Stimulated activated CD8-positive, alpha-beta memory T cell treated with anti-CD3 and anti-CD28 coated beads, Interleukin-7, amount 100 ng/mL, for 24 hours (primary cell): ENCODE measurements at places on chromosomes 16 and 17.

- DNase-seq = no peak
Observed at GRCh38 chr17:70187383-70187782, 18.1 kb downstream of the KCNJ2 start.

GRCh38 chr17:73268582-73269328 is 7.1 kb upstream of the CPSF4L start:
- DNase-seq = no peak

DNA sequence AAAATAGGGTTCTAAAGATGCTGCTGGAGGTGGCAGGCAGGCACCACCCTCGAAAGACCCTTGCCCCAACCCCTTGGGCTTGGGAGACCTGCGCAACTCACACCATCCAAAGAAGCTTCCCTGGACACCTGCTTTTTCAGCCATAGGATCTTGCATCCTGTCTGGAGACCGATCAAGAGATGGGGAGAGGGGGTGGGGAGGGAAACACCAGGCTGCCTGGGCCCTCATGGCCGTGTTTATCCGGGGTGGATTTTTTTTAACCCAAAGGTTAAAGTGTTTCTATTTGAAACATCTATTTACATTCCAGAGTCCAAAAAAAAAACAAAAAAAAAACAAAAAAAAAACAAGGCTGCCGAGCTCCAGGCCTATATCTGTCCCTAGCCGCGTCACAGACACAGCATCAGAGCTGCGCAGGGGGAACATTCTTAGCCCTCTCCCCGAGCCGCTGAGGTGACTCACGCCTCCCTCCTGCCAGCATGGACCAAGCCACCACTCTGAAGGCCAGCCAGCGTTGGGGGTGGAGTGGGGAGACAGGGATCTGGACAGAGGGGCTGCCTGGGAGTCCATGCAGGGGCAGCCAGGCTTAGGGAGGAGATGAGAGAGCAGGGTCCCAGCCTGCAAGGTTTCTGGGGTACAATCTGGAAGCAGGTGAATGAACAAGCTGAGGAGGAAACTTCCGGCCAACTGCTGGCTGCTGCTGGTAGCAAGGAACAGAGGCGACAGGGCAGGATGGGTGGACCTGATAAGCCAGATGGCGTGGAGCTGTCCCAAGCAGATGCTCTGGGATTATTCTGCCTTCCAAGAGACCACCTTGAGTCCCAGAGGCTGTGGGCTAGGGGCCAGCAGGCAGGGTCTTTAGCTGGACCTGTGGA is 14.8 kb downstream of the HDAC5 start:
- no peak for DNase-seq

GRCh38 chr16:11913425-11914079 is 2.2 kb downstream of the GSPT1 start:
- no peak for DNase-seq

GRCh38 chr17:27381007-27381501 is 75.2 kb upstream of the KSR1 start:
- peak; percentile 68 for DNase-seq

- DNase-seq = no peak
Observed at GRCh38 chr17:2108170-2108569, 53.3 kb downstream of the HIC1 start.

DNA sequence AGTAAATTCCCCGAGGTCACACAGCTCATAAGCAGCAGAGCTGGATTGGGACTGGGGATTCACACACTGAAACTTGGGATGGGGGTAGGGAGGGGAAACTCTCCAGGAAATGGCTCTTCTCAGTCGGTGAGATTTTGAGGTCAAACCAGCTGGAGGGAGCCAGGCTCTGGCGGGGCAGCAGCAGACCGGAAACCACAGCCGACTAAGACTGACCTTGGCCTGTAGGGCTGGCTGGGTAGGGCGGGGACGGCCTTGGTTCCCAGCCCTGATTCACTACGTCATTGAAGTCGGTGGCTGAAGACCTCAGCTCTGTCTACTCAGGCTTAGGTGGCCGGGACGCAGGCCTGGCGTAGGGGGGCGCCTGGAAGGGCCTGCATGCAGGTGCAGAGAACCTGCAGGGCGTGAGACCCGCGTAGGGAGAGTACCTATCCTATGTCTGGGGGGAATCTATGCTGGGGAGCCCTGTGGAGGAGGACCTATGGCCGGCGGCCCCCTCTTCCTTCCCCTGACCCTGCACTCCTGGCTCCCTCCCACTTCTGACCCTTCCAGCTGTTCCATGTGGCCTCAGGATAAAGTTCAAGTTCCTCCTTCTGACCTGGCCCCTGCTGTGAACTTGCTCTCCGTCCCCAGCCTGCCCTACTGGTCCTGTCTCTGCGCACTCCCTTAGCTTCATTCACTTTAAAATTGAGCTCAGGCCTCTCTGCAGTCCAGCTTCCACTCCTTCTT is 11.9 kb upstream of the SLC4A1 start:
- no peak for DNase-seq

GRCh38 chr17:75981019-75981615 is 2.1 kb downstream of the TEN1 start:
- no peak for DNase-seq

GRCh38 chr17:74502861-74503260 is 28.4 kb downstream of the CD300LB start:
- DNase-seq = no peak

DNA sequence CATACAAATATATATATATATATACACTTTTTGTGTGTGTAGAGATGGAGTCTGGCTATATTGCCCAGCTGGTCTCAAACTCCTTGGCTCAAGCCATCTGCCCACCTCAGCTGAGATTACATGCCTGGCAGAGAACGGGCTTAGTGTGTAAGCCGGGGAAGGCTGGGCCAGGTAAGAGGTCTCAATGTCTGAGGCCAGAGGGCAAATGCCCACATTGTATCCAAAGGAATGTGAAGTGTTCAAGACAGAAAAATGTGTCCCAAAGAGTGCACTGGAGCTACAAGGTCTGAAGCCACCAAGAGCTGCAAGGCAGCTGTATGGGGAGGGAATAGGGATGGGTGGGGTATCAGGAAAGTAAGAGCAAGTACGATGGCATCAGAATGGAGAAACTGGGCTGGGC is 8.8 kb downstream of the CD2BP2 start:
- no peak for DNase-seq

GRCh38 chr17:45118691-45119090 is 13.6 kb downstream of the PLCD3 start:
- DNase-seq = no peak

- no peak for DNase-seq
Observed at GRCh38 chr17:78069695-78070094, 58.9 kb downstream of the TMC6 start.

DNA sequence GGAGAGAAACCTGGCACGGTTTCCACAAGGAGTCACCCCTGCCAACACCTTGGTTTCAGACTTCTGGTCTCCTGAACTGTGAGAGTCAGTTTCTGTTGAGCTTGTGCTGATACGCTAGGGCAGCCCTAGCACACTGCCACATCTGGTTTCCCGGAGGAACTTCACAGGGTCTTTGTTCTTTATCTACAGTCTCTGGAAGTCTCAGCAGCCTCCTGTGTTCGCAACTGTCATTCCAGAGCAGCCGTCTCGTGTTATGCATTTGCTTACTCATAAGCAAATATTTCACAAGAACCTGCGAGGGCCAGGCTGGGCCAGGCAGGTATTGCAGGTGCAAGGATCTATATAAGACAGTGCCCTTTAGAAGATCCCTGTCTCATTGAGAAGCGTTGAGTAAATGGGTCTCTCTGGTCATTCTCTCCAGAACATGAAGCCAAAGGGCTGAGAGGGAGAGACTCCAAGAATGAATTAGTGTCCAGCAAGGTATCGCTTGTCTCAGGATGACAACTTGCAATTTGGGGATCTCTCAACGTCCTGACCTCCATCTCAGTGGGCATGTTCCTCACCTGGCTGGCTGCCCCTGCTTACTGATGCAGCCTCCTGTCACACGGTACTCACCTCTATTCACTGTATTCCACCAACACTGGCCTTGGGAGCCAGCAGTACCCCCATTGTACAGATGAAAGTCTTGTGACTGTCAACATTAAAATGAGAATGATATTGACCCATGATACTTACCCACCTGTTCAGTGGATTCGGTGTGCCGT is 141.2 kb downstream of the WWOX start:
- no peak for DNase-seq
